ENCODE measurements at places on chromosomes 5 and 9.

GRCh38 chr5:109611061-109611460 lies 78.7 kb upstream of the MAN2A1 start:
- DNase-seq: no peak

GRCh38 chr9:133536536-133536935 lies 2.0 kb downstream of the ADAMTSL2 start:
- no peak for DNase-seq

DNA sequence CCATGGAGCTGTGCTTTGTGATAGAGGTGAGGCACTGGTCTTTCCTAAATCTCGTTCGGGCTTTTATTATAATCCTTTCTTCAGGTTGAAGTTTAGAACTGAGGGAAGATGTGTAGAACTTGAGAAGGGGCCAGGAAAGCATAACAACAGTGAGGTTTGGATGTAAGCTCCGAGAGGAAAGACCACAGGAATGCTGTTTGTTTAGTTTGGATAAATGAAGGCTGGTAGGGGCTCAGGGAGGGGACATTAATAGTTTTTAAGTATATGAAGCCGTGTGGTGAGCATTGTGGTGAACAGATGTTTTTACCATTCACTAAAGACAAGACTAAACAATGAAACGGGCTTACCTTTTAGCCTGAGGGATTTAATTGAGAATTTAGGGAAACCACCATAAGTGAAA lies 130.8 kb downstream of the ARHGAP26 start:
- DNase-seq: no peak

- DNase-seq: no peak
Measured at GRCh38 chr9:12060811-12061210, 632.4 kb upstream of the TYRP1 start.

- DNase-seq: no peak
Measured at GRCh38 chr5:13939638-13940037, 4.8 kb downstream of the DNAH5 start.

DNA sequence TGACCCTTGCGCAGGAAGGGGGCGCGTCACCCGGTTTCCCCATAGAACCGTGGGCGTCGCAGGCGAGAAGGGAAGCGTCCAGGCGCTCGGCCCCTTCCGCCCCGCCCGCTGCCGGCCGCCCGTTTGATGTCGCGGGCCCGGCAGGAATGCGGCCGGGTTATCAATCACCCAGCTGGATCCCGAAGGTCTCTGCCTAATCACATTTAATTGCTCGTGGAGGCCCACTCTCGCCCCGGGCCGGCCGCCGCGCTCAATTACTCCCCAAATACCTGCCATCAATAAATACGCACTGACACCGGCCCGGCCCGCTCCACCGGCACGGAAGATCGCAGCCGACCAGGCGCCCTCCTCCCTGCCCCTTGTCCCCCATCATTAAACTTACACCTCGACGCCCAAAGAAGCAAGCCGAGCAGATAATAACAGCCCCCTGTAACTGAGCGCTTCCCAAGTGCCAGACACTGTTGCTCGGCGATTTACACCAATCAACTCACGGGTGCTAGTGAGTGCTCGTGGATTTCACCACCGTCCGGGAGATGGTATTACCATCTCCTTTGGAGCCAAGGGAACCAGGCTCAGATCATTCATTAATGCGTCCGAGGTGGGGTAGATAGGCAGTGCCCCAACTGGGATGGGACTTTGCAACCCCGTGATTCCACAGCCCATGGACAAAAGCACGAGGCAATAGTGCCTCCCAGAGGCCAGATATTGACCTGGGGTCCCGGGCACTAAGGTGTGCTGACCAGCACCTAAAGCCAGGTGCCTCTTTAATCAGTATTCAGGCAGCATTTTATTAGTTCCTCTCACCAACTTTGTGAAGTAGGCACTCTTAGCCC lies 11.3 kb downstream of the MSX2 start:
- peak; percentile 80 for DNase-seq

DNA sequence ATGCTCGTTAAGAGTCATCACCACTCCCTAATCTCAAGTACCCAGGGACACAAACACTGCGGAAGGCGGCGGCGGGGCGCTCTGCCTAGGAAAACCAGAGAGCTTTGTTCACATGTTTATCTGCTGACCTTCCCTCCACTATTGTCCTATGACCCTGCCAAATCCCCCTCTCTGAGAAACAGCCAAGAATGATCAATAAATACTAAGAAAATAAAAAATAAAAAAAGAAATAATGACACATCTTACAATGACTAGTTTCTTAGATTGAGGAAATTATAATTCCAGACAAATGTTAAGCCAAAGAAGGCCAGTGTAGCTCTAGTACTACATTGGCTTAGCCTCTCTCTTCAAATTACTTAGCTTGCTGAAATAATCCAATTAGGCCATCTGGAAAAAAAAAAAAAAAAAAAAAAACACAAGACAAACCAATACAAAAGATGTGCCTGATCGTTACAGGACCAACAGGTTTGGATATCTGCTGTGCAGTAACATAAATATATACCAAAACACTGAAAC lies 58.0 kb downstream of the ANXA2R start:
- DNase-seq: no peak

GRCh38 chr5:132749506-132749905 lies 2.3 kb downstream of the CCNI2 start:
- no peak for DNase-seq

DNA sequence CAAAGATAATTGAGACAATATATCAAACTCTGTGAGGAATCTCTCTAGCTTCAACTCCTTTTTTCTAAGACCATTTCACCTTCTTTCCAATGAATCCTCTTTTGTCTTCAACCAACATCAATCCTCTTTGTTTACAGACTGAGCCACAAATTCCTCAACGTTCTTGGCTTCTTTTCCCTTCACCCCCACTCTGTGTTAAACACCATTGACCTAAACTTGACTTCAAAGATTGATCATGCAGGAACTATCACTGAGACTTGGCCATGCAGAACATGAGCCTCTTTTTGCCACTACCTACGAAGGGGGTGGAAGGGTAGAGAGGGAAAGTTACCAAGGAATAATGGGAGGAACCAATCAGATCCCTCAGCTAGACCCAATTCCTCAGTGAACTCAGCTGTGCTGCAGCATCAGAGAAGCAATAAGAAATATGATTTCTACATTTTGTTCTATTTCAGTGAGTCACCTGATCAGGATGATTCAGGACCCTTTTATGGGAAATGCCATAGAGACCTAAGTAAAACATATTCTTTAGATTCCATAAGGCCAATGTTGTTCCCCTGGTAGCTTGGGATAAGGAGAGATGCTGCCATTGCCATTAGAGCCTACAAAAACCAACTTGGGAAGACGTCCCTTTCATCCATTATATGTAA lies 187.7 kb upstream of the RGMB start:
- no peak for DNase-seq

GRCh38 chr5:151151793-151152192 lies 5.8 kb downstream of the ANXA6 start:
- no peak for DNase-seq

- DNase-seq: no peak
Measured at GRCh38 chr9:2208465-2208864, 193.3 kb downstream of the SMARCA2 start.

DNA sequence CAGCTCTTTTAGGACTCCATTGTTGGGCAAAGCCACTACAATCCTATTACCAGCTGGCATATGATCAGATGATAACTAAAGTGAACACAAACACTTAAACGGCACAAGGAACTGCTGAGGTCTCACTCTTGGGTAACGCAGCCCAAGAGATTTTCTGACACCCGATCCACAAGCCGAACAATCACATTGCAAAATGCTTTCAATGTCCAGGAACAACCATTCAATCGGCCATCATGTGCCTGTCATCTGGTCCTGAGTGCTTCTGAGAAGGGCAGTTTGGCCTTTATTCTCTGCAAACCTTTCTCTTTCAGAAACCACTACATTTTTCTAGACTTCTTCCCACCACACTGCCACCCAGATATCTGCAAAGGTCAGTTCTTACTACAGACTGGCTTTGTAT lies 283.1 kb downstream of the GLIS3 start:
- DNase-seq: no peak

- no peak for DNase-seq
Measured at GRCh38 chr9:78539904-78540303, 243.0 kb downstream of the PSAT1 start.

GRCh38 chr9:128144239-128145181 lies 4.7 kb upstream of the LCN2 start:
- DNase-seq: no peak

DNA sequence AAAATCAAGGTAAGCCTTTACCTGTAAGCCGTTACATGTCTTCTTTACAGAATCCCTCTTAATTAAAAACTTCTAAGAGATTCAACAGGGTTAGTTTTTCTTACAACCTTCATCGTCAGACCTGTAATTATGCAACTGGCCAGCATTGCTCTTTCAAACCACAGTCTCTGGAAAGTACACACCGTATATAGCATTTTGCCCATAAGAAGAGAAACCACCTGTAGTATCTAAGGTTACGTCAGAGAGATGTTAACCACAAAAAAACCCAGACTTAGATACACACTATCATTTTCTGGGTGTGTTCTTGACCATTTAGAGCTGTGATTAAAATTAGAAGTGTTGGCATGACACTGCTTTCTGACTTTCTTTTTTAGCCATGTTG lies 140.0 kb downstream of the MUSK start:
- no peak for DNase-seq

- no peak for DNase-seq
Measured at GRCh38 chr5:151721087-151721646, 34.5 kb upstream of the SPARC start.

- no peak for DNase-seq
Measured at GRCh38 chr5:141534492-141535213, 45.8 kb downstream of the PCDHGC5 start.

DNA sequence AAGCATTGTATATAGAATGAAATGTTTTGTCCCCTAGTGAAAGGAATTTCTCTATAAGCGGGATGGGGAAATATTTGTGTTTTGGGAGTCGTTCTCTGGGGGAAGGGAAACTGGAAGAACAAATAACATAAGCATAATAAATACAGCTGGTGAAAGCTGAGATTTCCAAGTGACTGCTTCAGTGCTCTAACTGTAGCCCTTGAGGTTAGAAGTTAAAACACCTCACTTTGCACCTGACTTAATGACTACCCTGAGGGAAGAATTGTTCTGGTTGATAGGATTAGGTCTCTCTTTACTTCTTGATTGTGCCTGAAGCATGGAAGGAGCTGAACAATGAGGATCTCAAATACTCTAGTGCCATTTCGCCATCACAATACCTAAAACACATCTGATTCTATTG lies 307.4 kb downstream of the MAN2A1 start:
- DNase-seq: no peak

DNA sequence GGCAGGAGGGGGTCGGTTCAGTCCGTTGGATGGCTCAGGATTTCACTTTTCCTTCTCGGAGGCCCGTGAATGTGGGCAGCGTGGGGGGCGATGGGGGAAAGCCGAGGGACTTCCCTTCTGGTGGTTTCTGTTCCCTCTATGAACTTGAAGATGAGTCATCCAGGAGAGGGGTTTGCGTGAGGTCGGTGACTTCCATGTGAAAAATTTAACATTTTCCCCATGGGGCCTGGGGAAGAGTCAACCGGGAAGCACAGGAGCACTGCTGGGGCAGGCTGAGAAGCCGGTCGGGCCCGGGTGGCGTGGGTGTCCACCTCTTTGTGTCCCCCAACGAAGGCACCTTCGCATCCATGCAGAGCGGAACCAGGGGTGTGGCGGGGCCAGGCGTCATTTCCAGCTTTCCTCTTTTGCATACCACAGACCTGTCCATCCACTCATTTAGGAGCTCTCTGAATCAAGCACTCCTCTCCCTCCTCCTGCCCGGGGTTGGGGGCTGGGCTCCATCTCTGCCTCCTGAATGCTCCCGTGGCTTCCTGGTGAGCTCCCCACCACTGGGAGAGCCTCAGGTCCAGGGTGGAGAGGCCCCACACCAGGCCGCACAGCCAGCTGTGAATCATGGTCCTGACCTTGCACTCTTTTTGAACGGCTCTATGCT lies 68.4 kb downstream of the ANKRD33B start:
- DNase-seq: no peak

- DNase-seq: no peak
Measured at GRCh38 chr5:27682600-27682999, 644.2 kb upstream of the CDH9 start.

GRCh38 chr5:92494508-92494907 lies 1086.5 kb downstream of the NR2F1-AS1 start:
- DNase-seq: no peak

- DNase-seq: no peak
Measured at GRCh38 chr5:62509806-62510205, 68.8 kb upstream of the LRRC70 start.

DNA sequence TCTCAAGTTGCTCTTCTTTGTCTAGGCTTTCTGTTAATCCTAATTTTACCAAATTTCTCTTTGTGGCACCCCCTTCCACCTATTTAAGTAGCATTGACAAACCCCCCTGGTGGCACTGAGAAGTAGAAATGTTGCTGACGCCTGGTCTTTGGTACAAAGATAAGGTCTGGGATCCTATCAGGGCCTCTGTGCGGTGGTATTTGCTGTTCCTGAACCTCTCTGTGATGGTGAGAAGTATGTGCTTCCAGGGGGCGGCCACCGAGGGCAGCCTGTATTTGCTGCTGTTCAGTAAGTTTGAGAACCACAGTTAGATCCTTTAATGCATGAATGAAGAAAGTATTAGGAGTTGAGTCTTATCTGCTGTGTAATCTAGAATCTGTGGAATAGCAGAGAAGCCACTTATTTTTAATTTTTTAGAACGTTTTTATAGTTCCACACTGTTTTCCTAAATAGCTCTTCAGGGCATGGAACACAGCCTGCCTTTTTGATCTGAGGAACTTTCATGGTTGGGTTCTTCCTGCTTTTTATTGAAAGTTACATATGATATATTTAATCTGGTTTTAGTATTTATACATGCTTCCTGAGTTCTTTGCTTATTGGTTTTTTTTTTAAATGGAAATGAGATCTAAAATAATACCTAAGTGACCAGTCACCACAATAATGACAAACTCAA lies 124.2 kb downstream of the TRIO start:
- DNase-seq: no peak

- no peak for DNase-seq
Measured at GRCh38 chr5:122942164-122942914, 94.2 kb downstream of the PPIC start.

- no peak for DNase-seq
Measured at GRCh38 chr5:54883374-54884194, 101.8 kb downstream of the ESM1 start.

DNA sequence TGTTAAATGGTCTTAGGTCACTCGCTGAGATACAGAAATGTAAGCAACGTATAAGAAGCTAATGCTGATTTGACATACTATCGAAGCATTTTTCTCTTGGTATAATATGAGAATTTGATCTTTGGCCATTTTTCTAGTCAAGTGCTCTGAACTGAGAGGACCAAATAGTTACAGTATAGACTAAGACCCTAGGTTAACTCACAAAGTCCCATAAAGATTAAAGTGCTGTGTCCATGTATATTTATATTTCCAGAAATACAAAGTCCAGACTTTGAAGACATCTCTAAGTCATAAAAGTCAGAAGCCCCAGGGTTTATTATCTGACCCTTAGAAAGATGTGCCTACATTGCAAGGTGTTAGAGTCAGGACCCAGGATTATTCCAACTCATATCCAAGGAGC lies 752.4 kb upstream of the COX7C start:
- no peak for DNase-seq

Measured in type B pancreatic cell (in vitro differentiated cells).